CD4-positive, alpha-beta T cell treated with Interleukin-17A for 4 hours (primary cell): ENCODE measurements at places on chromosomes 12 and 14.

- DNase-seq, result no peak
Observed at GRCh38 chr12:64696080-64696741, 63.0 kb downstream of the GNS start.

DNA sequence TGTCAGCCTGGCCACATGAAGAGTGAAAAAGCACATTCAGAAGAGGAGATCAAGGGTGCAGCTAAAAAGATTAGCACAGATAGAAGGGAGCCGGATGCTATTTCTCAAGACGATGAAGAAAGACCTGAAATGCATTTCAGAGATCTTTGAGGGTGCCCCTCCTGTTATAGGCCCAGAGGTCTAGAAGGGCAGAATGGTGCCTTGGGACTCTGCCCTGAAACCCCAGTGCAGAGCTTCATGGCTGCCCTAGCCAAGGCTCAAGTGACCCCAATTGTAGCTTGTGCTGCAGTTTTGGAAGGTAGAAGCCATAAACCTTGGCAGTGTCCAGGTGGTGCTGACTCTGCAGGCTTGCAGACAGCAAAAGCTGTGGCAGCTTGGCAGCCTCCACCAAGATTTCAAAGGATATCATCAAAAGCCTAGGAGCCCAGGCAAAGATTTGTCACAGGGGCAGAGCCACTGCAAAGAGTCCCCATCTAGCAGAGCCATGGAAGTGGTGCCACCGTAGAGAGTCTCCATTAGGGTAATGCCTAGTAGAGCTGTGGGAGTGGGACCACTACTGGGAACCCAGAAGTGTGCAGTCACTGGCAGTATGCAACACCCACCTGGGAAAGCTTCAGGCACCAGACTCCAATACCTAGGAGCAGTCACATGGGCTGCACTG lies 6.4 kb downstream of the LACRT start:
- no peak for DNase-seq

DNA sequence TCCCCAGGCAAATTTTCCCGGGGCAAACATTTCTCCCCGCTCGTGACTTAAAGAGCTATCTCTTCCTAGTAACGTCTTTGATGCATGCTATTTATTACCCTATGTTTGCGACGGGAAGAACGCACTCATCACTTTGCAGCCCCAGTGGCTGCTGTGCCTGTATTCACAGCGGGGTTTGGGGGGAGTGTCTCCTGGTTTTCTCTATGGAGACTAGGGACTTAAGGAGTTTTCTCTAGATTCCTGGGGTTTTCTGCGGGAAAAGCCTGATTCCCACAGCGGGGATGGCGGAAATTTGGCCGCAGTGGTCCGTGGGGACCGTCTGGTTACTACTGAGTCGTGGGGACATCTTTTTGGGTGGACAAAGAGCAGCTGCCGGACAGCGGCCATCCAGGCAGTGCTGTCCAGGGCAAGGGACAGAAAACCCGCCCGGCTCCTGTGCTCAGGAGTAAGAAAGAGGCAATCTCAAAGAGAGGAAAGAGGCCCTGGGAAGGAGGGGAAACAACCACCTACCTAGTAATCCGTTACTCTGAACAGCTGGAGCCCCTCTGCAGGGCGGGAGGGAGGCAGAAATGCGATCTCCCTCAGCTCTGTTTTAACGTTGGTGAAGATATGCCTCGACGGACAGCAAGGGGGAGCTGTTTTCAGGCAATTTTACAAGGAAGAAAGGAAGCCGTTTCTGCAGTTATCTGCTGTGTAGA lies 771 bp upstream of the AVPR1A start:
- no peak for DNase-seq

- no peak for DNase-seq
Observed at GRCh38 chr12:48009471-48009870, 5.2 kb upstream of the COL2A1 start.

- no peak for DNase-seq
Observed at GRCh38 chr12:124464830-124465229, 102.6 kb downstream of the NCOR2 start.

- no peak for DNase-seq
Observed at GRCh38 chr14:31006703-31007102, 18.7 kb upstream of the AP4S1 start.

GRCh38 chr12:94073441-94074051 lies 74.8 kb upstream of the PLXNC1 start:
- DNase-seq, result no peak

DNA sequence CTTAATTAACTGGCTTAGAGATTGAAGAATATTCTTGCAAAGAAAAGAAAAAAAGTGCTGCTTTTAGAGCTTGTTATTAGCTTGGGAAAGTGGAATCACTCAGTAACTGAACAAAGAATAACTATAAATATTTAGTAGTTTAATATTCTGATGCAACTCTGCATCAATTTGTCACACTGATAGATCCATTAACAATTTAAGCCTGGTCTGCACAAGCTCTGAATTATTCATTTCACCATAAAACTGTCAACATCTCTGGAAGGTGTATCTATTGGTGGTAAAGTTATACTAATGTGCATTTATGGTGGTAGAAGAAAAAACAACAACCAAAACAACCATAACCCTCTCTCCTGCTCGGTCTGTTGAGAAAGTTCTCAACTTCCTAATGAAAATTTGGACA lies 38.1 kb upstream of the SLC35F4 start:
- no peak for DNase-seq

GRCh38 chr14:53683229-53683628 lies 273.4 kb downstream of the BMP4 start:
- DNase-seq, result no peak

DNA sequence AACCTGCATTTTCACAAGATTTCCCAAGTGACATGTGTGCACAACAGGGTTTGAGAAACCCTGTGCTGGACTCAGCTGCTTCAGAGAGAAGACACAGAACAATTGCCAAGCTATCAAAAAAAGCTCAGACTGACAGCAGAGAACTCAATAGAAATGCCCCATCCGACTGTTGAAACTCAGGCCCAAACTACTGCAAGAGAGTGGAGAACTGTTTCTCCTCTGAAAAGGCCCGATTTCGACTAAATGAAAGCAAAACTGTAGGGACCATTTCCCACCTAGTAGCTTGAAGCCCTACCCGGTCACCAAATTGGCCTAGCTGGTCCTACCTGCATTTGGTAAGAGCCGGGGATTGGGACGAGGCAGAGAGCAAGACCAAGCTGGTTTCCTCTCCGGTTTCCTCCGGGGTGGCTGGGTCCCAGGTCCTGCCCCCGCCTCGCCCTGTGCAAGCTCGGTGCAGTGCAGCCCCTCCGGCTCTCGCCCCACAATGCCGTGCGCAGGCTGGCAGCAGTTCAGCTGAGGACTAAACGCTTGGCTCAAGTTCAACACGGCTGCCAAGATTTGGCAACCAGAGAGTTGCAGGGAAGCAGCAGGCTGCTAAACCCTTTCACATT lies 1180.6 kb downstream of the VRK1 start:
- peak; percentile 89 for DNase-seq

DNA sequence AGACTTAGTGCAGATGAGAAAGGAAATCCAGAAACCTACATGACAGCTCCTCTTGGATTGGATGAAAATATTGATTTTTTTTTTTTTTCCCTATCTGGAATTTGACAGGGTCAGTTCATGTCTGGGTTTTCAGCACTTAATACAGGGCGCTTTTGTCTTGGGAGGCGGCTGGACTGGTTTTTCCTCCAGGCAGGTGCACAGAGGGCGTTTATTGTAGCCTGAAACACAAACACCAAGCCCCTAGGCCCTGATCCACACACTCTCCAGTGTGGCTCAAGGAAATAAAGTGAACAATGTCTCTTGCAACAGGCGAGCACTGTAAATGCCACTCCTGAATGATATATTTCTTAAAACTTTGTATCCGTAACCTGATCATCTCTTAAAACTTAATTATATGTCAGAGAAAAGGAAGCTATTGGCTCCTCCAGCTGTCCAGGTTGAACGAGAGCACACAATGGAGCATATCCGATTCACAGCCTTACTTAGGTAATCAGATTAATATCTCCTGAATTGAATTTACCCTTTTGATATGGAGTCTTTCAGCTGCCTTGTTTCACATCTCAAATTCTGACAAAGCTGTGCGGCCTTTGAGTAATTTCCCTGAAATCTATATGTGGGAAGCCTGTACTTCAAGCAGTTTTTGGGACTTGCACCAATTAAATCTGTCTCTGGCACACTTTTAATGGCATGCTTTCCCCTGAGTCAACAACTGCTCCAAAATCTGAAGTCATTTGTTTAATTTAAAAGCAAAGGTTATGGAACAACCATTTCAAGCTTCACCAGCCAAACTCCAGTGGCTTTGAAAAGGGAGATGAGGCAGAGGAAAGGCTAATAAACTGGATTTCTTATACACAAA lies 485.7 kb downstream of the ZFP36L1 start:
- DNase-seq, result no peak

DNA sequence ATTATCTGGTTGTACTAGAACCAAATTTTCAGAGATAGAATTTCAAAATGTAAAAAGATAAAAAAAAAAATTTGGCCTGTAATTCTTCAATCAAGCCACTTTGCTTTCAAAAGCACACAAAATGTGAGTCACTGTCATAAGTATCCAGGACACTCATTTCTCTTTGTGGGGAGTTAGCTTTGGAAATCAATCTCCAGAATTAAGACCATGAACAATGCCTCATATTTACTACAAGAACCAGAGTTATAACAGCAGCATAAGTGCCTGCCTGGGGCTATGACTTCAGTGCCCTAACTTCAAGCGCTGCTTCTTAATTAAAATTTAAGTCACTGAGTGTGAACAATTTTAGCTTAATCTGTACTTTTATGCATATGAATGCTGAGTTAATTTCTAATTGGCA lies 162.1 kb downstream of the C12orf42 start:
- no peak for DNase-seq

DNA sequence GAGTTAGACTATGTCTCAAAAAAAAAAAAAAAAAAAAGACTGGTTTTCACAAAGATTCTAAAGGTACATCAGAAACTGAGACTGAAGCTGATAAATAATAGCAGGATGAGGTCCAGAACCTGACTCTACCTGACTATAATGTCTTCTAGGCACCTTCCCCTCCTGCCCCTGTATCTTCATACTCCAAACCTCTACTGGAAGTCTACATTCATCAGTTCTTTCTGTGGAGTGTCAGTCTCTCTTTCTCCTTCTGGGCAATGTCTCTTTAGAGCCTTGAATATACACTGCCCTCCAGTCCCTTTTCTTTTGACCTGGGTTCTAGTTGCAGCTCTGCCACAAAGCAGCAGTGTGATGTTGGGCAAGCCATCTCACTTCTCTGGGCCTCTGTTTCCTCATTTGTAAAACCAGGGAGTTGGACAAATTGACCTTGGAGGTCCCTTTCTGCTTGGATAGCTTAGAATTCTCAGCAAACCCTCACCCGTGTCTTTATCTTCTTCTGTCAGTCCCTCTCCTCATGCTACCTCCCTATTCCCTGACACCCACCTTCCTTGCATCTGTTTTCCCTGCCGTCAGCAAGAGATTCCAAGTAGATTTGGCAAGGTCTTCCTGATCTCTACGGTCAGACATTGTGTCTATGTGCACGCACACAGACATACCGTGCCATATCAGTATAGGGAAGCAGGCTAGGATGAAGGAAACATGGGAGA lies 4.3 kb downstream of the NFE2 start:
- no peak for DNase-seq

DNA sequence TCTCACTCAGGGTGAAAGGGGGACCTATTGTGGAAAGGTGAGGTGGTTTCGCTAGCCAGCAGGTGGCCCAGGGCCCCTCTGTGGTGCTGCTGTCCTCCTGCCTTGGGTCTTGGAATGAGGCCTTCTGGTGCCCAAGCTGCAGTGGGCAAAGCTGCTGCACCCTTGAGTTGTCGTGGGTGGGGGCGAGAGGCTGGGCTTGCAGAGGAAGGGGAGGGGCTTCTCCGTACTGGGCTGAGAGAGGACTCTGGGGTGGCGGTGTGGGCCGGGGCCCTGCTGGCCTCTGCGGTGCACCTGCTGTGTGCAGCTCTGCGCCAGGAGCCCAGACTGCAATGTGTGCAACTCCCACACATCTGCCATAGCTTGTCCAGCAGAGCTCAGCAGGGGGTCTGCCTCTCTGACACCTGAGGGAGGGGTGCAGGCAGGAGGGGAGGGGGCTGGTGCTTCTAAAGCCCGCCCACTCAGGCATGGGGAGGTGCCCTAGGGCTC lies 145.8 kb downstream of the KIF26A start:
- DNase-seq, result no peak

DNA sequence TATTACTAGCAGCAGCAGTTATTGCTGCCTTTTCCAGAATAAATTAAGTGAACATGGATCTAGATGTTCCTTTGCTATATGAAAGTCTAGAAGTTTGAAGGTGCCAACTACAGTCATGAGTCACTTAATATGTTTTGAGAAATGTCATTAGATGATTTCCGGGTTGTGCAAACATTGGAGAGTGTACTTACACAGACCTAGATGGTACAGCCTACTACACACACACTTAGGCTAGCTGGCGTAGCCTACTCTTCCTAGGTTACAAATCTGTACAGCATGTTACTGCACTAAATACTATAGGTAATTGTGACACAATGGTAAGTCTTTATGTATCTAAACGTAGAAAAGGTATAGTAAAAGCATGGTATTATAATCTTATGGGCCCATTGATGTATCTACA lies 368.1 kb downstream of the PDZRN4 start:
- no peak for DNase-seq

GRCh38 chr12:131065801-131066200 lies 112.1 kb downstream of the ADGRD1 start:
- no peak for DNase-seq

DNA sequence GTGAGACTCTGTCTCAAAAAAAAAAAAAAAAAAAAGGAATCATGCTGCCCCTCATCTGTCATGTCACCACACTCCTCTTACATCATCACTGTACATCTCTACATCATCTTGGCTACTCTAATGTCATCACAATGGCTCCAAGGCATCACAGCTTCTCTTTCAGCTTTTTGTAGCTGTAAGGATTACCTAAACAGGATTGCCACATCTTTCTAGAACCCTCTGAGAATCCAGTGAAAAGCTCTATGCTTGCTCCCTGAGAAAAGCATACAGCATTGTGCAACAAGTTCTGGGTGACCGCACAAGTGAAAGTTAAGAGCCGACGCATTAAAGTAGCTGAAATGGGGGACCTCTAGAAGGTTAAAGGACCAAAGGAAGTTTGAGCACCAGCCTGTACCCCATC lies 272.5 kb downstream of the C12orf50 start:
- DNase-seq, result no peak

GRCh38 chr12:52029685-52030084 lies 21.6 kb upstream of the NR4A1 start:
- DNase-seq, result no peak
